ENCODE measurements at places on chromosomes 3 and 15.

GRCh38 chr3:175913286-175913685 lies 1054.2 kb downstream of the NAALADL2 start:
- DNase-seq = no peak

DNA sequence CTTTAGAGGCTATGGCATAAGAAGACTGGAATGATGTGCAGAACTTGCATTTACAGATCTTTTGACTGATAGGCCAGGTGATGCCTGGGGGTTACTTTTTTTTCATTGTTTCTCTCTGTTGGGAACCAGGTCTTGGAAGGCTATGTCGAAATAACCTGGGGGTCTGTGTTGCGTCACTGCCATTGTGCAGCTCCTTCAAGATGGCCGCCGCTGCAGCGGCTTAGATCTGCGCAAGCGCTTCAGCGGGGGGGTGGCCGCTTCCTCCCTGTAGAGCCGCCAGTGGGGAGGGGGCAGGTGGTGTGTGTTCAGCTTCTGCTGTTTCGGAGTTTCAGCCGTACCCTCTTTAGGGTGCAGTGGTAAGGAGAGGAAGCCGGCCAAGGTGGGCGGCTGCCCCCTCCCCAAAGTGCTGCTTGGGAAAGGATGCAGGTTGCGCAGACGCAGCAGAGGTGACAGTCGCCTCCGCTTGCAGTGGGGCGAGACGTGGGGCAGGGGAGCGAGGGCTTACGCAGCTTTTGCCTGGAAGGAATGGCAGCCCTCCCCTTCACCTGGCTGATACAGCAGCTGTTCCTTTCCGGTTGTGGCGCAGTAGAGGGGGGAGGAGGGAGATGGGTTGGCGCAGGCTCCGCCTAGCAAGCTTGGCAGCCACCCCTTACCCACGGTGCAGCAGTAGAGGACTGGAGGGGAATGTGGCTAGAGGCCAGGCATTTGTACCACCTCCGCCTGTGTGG lies 1.5 kb downstream of the SNRPN start:
- DNase-seq = peak; percentile 58

- no peak for DNase-seq
Measured at GRCh38 chr3:162437480-162437879, 940.9 kb downstream of the OTOL1 start.

DNA sequence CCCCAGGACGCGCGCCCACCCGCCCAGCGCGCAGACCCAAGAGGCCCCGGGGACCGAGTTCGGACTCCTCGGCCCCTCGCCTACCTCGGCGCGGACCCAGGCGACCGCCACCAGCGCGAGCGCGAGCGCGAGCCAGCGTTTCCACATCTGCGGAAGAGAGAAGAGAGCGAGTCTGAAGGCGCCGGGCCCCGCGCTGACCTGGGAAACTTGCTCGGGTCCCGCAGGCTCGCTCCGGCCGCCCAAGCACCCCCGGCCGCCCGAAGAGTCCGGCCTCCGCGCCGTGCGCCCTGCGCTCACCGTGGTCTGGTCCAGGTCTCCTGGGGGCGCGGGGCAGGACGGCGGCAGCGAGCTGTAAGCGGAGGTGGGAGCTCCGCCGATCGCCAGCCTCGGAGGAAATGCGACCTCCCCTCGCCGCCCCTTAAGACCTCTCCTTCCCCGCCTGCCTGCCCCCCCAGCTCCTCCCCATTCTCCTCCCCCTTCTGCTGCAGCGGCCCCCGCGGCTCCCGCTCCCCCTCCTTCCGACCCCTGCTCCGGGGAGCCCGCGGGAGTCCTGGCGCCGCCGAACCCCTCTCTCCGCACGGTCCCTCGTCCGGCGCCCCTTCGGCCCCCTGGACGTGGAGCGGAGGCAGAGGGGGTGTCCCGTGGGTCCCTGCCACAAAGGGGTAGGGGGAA lies at the start of gene FSTL1:
TSS of gene FSTL1 (minus strand) at position 393 of the 672 bp plus-strand sequence. CDS start at position 147, 246 bp downstream.
- no peak for DNase-seq

DNA sequence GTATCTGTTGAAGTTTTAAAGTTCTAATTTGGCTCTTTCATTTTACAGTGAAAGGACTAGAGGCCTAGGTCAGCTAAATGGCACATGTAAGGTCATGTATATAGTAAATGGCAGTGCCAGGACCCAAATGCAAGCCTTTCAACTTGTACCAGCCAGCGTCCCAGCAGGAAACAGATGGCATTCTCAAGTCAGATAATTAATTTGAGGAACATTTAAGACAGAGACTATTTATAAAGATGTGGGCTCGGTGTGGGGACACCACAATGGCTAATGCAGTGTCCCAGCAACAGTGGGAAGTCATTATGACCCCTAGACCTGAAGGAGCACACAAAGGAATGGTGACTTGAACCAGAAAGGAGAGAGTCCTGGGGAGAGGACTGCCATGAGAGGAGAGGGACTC lies 6.1 kb downstream of the MINDY4B start:
- no peak for DNase-seq

DNA sequence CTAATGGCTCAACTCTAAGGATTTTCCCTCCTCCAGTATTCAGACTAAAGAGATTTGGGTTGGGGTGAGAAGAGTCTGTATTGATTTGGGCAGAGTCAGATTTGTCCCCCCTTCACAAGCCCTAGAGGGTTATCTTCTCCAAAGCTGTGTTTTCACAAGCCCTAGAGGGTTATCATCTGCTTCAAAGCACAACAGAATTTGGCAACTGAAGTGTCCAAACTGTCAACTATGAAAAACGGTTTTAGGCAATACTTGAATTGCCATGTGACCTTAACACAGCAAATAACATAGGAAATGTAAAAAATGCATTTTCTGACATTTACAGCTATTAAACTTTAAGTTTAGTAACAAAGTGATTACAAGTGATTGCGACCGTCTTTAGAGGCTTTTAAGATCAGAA lies 119.9 kb downstream of the IMPG2 start:
- no peak for DNase-seq

- DNase-seq = no peak
Measured at GRCh38 chr3:155748611-155749365, 3.9 kb upstream of the PLCH1 start.

- DNase-seq = no peak
Measured at GRCh38 chr3:106303766-106304165, 435.0 kb upstream of the CBLB start.

DNA sequence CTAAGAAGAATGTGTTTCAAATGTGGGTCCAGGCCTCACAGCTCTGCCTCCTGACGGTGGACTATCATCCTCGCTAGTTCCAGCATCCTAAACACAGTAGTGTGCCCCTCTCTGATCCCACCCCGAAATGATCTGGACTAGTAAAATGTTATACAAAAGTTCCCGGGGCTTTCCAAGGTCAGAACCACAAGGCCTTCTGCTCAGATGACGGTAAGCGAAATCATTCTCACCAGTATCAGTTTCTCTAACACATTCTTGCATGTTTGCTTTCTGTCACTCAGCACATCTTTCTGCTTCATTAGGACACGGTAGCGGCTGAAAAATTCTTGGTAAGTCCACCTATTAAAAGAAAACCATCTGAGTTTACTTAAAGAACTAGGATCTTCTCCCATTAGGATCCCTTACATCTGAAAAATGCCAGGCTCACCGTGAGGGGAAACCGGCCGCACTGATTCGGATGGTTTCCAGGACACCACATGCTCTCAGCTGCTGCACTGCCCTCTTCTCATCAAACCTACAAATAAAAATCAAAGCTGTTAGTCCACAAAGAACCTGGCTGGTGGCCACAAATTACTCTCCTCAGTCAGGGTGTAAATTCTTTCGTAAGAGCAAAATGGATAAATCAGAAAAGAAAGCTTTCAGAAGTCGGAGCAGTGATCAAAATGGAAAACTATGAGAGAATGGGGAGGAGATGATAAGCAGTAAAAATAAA lies 83.9 kb upstream of the MYO5C start:
- no peak for DNase-seq

DNA sequence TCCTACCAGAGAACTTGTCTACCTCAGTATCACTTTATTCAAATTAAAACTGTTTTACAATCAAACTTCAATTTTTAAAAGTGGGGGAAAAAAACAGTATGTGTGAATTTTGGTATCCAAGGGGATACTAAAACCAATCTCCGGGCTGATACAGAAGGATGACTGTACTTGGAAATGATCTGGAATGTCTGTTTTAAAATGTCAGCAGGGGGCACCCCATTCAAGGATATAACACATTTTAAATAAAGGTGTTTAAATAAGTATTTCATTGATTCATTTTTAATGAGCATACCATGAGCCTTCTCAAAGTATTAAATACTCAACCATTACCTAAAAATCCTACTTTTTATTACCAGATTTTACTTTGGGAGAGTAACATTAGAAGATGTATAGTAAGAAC lies 67.9 kb downstream of the ULK4 start:
- DNase-seq = no peak

- no peak for DNase-seq
Measured at GRCh38 chr3:122358703-122359032, 24.4 kb downstream of the MIX23 start.

DNA sequence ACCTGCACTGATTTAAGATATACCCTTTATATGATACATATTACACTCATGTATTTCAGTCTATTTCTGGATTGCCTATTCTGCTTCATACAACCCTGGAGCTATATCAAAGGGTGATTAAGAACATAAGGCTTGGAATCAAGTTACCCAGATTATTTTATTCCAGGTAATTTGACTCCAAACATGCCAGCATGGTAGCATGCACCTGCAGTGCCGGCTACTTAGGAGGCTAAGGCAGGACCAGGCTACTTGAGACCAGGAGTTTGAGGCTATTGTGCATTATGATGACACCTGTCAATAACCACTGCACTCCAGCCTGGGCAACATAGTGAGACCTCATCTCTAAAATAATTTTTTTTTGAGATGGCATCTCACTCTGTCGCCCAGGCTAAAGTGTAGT lies 50.4 kb upstream of the NEO1 start:
- DNase-seq = no peak

GRCh38 chr3:71709908-71710511 lies 15.2 kb downstream of the EIF4E3 start:
- DNase-seq = no peak

DNA sequence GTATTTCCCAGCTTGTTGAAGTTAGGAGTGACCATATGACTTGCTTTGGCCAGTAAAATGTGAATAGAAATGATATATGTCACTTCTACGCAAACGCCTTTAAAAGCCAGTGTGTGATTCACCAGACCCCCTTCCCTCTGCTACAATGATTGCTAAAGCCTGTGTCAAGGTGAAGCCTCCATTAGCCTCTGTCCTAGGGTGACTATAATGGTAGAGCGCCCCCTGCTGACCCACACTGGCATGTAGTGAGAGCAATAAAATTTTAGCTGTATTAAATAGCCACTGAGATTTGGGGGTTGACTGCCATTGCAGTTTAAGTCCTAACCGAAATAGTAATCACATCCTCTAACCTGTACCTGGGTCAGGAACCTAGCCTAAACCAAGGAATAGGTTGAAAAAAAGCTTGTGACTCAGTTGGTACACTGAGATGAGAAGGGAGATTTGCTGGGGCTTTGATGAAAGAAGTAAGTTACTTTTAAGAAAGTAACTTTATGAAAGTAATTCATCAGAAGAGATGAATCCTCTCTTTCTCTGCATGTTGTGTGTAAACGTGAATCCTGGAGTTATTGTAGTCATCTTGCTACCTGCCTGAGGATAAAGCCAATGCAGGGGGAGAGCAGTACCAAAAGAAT lies 52.6 kb downstream of the GTF2E1 start:
- peak; percentile 34 for DNase-seq

DNA sequence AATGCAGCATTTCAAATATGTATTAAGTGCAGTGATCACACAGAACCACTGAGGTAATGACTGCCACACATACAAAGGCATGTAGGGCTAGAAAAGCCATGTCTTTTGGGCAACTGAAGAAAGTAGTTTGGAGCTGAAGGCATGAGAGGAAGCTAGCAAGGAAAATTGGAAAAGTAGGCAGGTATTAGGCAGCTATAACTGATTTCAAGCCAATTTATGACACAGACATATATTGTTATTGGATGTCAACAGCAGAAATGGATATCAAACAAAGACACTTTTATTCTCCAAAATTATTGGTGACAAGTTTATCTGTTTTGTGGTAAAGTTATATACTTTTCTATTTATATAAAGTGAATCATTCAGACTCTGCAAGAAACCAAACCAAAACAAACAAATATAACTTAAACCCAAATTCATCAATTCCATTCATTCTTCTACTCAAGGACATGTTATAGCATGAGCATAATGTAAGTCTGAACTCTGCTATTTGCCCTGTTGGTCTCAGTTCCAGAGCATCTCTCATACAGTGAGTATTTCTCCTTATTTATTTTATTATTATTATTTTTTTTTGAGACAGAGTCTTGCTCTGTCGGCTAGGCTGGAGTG lies 307.4 kb upstream of the COL8A1 start:
- DNase-seq = no peak

GRCh38 chr3:44359146-44359751 lies 20.7 kb downstream of the TCAIM start:
- DNase-seq = no peak

GRCh38 chr3:15329046-15330005 lies 3.1 kb downstream of the SH3BP5 start:
- no peak for DNase-seq
